Heart left ventricle (tissue), 16 donors: ENCODE measurements at places on chromosomes 6 and 20. TPM values are rescaled to one million over a fixed set of nuclear protein-coding genes. Genes with fewer than 3 reads are reported as not detected.

DNA sequence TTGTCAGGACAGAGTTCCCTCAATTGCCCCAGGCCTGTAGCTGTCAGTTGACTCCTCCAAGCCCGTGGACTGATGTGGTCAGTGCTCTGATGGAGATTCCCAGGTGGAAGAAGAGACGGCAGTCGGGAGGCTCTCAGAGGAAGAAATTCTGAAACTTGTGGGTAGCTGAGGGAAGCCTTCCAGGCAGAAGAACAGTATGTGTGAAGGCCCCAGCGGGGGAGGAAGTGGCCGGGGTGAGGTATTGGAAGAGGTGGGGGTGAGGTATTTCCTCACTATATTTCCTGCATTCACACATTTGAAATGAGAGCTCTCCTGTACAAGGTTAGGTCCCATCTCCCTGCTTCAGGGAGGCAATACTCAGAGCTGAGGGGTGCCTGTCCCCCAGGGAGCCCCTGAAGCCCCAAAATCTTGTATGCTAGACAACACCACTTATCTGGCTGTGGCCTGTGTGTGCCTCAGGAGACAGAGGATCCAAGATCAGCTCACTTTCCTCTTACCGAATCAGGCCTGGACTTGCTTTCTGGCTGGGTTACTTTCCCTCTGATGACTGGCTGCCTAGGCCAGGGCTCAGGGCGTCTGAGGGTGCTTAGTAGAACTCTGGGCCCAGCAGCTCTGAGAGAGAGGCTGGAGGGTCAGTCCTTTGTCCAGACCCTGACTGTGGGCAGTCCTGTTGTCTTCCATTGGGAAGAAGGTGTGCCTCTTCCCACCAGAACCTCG, 49.3 kb upstream of the MYL9 start:
- no peak for DNase-seq

DNA sequence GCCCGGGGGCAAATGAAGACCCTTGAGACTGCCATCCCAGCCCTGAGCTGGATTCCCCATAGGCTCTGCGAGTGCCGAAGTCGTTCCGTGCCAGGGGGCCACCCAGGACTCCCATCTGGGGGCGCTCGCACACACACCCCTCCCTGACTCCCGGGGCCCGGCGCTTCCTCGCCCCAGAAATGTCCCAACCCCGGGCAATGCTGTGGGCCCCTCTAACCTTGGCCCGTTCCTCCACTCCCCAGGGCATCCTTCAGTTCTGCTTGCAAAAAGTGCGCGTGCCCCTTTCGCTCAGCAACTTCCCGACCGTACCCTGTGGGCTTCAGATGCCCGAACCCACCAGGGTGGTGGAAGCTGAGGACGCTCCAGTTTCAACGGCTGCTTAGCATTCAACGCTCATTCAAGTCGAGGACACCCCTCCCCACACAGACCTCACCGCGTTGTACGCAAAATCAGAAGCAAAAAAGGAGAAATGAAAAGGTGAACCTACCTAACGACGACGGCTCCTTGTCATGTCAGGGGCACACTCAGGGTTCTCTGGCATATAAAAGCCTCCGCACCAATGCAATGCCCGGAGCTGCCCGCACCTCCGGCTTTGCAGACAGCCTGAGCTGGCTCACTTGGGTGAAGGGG, 25.3 kb downstream of the RIPOR2 start:
- no peak for DNase-seq

GRCh38 chr6:21180155-21180554, 413.4 kb upstream of the SOX4 start:
- no peak for DNase-seq

CTAGE9 gene
- total RNA-seq = not detected

- no peak for DNase-seq
Measured at GRCh38 chr6:36694616-36695015, 3.0 kb upstream of the RAB44 start.

- no peak for DNase-seq
Measured at GRCh38 chr20:40771308-40771610, 82.2 kb upstream of the MAFB start.

- no peak for DNase-seq
Measured at GRCh38 chr6:113219783-113220182, 637.4 kb upstream of the MARCKS start.

GRCh38 chr6:127554435-127555006, 22.5 kb upstream of the C6orf58 start:
- no peak for DNase-seq

- DNase-seq = no peak
Measured at GRCh38 chr20:47610945-47611250, 109.2 kb downstream of the NCOA3 start.

PRR18 gene
- 0.12 TPM for total RNA-seq

- DNase-seq = no peak
Measured at GRCh38 chr20:15759594-15759993, 813.7 kb downstream of the KIF16B start.

KIFC1 gene
- 7.0 TPM for total RNA-seq

- DNase-seq = no peak
Measured at GRCh38 chr6:154969796-154970195, 25.3 kb upstream of the TIAM2 start.

KCNK16 gene
- not detected for total RNA-seq

- no peak for DNase-seq
Measured at GRCh38 chr6:139760128-139760527, 385.7 kb upstream of the CITED2 start.

DNA sequence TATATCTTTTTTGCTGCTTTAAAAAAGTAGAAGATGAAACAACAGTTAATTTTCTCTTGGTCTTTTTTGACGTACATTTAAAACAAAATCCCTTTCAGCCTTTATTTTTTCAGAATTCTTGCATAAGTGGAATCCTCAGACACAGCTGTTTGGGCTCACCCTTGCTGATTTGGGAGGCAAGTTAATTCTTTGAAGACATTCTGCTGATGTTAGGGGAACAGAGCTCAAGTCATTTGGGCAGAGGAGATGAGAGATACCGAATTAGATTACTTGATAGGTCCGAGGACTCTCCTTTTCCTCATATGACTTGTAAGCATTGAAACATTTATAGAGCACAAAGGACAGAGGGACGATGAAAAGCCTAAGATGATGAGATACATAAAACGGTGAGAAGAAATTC, 567.9 kb upstream of the CITED2 start:
- no peak for DNase-seq

DNA sequence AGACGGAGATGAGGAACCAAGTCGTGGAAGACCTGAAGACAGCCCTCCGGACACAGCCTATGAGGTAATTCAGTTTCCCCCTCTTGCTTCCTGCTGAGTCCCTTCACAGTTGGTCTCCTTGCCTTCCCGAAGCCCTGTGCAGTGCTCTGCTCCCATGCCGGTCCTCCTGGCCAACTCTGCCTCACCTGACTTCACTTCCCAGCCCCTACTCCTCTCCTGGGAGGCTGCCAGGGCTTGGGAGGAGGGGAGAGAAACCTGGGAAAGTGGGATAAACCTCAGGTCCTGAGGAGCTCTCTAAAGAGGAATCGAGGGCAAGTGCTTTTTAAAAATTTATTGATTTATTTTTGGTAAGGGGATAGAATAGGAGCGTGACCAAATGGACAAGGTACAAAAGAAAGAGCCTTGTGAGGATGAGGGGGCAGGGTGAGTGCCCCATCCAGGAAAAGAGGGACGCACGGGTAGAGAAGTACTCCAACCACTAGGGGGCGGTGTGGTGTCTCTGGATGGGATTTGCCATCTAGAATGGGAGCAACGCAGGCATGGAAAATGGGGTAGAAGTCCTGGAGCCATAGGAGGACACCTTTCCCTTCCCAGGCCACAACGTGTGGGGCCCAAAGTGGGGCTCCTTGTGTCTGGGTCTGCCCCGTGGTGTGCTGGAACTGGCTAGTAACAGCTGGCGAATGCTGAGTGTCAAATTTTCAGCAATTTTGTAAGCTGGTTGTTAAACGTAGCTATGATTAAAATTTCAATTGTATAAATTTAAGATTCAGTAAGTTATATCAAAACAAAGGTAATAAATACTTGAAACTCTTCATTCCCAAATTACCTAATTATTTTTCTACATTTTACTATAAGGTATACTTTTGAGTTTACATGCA, 69.0 kb downstream of the MOCS1 start:
- peak; percentile 69 for DNase-seq

DNA sequence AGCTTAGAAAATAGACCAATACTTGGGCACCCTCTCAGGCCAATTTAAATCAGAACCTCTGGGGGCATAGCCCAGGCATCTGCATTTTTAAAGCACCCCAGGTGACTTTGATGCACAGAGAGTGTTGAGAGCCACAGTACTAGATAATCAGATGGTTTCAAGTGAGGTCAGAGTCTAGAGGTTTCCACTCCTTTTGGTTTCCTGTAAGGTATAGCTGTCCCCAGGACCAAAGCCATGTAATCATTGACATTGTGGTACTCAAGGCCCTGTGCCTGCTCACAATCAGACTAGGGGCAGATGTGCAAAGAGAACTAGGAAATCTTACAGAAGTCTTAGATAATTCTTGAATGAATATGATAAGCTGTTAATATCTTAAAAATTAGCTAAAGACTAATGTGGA, 9.1 kb downstream of the FILIP1 start:
- DNase-seq = no peak

DNA sequence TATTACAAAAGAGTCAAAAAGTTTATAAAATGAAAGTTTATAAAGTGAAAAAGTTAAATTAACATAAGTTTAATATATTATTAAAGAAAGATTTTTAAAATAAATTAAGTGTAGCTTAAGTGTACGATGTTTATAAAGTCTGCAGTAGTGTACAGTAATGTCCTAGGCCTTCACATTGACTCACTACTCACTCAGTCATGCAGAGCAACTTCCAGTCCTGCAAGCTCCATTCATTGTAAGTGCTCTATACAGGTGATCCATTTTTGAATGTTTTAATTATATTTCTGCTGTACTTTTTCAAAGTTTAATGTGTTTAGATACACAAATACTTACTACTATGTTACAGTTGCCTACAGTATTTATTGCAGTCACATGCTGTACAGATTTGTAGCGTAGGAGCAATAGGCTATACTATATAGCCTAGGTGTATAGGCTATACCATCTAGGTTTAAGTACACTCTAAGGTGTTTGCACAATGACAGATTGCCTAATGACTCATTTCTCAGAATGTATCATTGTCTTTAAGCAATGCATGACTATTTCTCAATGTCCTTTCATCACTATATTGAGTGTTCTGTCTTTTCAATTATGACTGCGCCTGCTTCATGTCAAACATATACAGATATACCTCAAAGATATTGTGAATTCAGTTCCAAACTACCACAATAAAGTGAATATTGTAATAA, 1110.3 kb upstream of the MAP3K7 start:
- DNase-seq = no peak

DNA sequence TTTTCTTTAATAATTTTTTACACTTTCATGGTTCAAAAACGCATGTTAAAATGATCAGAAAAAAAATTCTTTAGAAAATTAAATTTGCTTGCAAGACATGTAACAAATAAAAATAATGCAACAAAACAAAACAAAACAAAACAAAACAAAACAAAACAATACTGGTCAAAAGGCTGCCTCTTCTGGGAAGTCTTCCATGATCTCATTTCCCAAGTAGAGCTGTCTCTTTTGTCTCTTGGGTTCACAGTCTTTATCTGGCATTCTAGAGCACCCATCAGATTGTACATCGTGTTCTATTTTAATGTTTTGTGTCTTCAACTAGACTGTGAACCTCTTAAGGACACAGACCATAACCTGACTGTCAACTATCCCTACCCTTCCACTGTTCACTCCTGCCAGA, 25.3 kb downstream of the TP53INP2 start:
- DNase-seq = no peak

DNA sequence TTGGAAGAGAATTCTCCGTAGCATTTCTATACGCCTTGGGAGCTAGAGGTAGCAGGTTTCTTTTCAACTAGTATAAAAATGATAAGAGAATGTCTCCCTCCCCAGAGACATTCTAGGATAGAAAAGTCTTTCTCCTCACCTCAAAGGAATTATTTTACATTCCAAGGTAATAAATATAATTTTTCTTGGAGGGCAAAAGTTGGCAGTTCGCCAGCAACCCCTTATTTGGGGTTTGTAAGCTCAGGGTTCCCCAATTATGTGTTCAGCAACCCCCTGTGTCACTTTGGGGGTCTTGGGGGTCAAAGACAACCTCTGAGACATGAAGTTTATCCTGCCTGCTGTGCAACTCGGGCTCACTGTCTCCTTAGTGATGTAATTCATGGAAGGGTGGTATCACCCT, 58.3 kb downstream of the THEMIS start:
- no peak for DNase-seq

DNA sequence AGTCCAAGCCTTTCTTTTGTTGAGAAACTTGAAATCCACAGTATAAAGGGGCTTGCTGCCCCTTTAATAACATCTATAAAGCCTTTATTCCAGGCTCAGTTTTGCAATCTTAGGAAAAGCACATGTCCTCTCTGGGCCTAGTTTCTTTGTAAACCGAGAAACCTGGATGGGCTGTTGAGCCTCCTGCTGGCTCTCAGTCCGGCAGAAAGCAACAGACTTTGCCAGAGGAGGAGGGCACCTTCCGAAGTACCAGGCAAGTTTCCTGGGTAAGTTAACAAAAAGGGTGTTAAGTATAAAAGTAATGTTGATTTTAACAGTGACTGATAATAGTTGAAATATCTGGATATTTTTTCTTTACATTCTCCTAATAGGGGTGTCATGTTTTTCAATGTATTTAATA, 99.0 kb upstream of the POPDC3 start:
- DNase-seq = no peak

BTBD9 gene
- total RNA-seq = 17.8 TPM

B3GAT2 gene
- total RNA-seq = not detected

TRIM40 gene
- not detected for total RNA-seq

ULBP2 gene
- total RNA-seq = 0.27 TPM

DNA sequence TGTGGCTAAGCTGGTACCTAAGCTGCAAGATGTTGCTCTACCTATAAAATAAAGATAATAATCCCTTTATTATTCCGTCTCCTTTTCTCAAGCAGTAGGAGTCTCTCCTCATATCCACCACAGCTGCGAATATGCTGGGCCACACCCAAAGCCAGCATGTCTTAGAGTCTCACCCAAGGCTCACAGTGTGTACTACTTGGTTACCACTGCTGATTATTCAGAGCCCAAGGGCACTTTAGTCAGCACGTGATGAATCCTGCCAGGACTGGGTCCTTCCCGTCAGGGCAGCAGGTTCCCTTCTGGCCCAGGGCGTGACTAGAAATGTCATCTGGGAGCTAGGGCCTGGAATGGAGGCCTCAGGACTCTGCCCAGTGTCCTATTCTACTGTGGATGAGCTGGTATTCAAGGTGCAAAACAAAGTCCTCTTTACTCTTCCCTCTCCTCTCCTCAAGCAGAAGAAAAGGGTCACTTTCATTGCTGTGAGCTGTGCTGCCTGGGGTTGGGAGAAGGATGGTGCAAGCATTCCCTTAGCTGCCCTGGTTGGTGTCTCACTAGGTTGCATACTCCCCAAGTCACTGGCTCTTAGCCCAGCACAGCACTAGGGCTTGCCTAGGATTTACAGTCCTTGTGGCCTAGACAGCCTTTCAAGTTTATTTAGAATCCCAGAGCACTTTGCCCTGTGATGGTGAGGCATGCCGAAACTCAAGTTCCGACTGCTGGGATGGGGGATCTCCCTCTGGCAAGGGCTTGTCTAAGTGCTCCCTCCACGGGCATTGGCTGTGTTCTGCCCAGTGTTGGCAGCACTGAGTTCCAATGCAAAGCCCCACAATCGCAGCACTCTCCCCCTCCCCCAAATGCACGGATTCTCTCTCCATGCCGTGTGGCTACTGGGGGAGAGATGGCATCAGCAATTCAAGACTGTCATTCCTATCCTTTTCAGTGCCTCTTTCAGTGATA, 320.2 kb downstream of the BTBD9 start:
- no peak for DNase-seq

- no peak for DNase-seq
Measured at GRCh38 chr6:110348961-110349690, 9.0 kb downstream of the METTL24 start.

GRCh38 chr6:33812669-33813068, 8.9 kb upstream of the MLN start:
- DNase-seq = peak; percentile 29
